Eye (tissue), 1 donor: ENCODE measurements at places on chromosomes 2 and 18.
A peak's percentile ranks its signal among the peaks of the same experiment; 100 is the strongest.

DNA sequence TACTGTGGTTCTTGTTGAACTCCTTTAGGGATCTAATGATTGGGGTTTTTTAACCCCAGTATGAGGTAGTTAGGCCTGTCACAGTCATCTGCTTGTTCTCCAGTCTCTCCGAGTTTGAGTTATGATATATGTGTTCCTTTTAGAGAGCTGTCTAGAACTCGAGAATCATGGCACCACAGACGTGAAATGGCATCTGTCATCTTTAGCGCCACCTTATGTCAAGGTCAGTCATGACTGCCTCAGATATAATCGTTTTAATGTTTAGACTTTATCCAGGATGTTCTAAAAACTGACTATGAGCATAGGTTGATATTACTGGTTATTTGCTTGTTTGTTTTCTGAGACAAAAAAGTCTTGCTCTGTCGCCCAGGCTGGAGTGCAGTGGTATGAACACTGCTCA lies 112.2 kb downstream of the CEP192 start:
- DNase-seq = no peak

- DNase-seq = no peak
Measured at GRCh38 chr18:6734726-6735430, 5.4 kb downstream of the ARHGAP28 start.

GRCh38 chr18:3008541-3008940 lies 4.4 kb downstream of the LPIN2 start:
- DNase-seq = no peak

DNA sequence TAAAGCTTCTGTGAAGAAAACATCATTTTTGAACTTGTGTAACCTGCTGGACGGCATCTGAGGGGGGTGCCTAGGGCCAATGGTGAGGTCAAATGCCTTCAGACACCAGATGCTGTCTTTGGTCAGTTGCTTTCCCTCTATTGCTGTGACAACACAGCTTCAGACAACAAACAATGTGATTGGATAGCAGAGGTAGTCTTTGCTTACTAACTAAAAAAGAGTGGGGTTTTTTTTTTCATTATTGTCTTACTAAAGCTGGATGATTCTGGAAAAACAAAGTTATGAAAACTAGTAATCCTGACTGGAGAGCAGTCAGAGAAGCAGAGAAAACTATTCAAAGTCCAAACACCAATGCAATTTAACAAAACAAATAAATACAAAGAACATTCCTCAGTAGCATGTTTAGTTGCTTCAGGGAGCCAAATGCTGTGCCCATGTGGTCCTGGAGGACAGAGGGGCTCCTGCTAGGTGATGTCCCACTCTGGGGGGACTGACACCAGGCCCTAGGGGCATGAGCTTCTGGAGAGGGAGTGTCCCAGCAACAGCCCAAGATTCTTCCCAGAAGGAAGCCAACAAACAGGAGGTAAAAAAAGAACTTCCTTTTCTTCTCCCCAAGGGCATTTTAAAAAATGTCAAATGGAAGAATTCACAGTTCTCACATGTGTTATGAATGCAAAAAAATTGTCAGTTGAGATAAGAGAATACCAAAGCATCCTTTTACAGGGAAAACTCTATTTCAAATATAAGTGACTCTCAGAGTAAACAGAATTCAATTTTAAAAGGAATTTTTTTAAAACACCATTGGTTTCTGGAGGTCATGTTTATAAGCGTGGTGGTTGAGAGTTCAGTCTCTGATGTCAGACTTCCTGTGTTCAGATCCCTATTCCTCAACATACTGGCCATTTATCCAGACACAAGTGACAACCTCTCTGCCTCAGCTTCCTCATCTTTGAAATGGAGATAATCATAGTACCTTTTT lies 181.1 kb upstream of the PGAP1 start:
- no peak for DNase-seq

GRCh38 chr2:26617588-26618083 lies 23.5 kb downstream of the CIB4 start:
- peak; percentile 60 for DNase-seq

- peak; percentile 1 for DNase-seq
Measured at GRCh38 chr2:41668529-41668928, 379.3 kb upstream of the PKDCC start.

DNA sequence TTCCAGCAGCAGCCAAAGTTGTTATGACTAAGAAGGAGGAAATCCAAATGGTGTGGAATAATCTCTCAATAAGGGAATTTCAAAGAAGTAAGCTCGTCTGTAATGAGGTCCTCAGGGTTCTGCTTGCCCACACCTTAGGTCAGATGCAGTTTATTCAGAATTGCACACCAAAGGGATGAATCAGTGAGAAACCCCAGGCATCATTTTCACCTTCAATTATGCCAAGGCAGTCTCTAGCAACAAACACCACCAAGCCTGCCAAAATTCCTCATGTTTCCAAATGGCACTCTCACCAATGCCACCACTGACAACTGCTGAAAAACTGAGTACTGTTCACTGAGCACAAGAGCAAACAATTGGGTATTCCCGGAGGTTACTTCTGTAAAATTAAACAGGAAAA lies 43.6 kb downstream of the KCNG3 start:
- DNase-seq = no peak

DNA sequence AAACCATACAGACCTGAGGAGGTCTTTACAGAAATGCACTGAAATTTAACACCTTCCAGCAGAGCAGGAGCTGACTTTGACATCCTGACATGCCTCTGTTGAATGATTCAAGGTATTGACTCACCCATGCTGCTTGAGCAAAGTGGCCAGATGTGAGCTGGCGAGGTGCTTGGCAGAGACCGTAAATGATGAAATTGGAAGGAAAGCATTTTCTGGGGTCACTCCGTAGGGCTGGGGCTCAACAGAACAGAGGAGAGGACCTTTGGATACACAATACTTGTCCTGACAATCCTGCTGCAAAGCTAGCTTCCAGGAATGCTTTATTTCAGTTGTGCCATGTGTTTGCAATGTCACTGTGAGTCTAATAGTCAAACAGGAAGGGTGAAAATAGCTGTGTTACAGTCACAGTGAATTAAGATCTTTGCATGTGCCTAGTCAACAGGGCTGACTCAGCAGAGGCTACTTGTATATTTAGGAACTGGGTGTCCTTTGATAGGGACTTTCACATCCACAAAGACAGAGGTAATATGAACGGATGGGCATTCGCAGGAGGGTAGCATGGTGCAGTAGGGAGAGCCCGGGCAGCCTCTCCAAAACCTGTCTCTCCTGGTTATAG lies 31.6 kb upstream of the NCK2 start:
- no peak for DNase-seq

GRCh38 chr2:2875831-2876230 lies 501.8 kb downstream of the EIPR1 start:
- DNase-seq = no peak

GRCh38 chr2:113167115-113167932 lies 6.4 kb upstream of the PSD4 start:
- no peak for DNase-seq

DNA sequence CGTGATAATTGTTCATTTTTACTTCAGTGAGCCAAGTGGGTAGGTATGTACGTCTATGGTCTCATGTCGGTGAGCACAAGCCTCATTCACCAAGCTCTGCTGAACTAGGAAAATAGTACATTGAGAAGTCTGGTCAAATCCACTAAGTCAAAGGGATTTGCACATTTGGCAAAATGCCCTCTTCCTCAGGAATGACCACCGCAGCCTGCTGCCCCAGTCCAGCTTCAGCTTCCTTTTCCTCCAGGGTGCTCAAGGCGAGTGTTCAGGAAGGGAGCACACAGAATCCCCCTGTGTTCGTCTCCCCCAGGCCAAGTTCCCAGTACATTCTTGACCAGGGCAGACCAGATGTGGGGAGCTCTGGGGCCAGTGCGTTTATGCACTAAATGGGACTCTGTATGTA lies 23.0 kb downstream of the TCF7L1 start:
- peak; percentile 67 for DNase-seq

DNA sequence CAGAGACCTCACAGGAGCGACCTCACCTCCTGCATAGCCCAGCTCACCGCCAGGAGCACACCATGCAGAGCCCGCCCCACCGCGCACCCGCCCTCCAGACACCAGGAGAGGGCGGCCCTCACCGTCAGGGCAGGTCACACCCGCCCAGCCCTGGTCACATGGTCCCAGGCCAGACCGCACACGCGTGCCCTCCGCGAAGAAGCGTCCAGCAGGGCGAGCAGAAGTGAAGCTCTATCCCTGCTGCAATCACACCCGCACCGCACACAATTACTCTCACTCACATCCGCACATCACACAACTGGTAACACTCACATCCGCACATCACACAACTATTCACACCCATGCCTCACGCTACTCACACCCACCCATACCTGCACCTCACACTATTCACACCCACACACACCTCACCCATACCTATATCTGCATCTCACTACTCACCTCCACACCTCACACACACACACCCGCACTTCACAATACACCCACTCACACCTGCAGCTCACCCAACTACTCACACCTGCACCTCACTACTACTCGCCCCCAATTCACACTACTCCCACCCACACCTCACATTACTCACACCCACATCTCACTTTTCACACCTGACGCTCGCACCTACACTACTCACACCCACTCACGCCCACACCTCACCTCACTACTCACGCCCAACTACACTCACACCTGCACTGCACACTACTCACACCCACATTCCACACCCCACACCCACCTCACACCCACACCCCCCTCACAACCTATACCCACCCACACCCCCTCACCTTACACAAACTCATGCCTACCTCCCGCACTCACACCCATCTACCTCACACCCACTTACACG lies 242.0 kb downstream of the HDAC4 start:
- no peak for DNase-seq

DNA sequence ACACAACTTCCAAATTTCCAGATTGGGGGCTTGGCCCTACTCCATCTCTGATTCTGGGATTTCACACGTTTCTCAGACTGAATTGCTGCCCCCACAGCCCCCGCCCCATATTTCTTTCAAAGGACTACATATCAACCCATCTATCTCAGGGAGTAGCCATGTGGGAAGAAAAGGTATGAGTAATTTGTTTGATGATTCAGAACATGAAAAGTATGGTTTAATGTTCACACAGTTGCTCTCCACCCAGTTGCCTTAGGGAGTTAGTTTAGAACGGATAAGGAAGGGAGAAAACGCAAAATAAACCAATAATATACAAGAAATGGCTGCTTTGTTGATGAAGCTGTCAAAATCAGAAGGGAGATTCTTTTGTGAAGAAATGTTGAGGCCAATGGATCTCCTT lies 145.1 kb downstream of the PIEZO2 start:
- DNase-seq = no peak

- no peak for DNase-seq
Measured at GRCh38 chr18:68362907-68363306, 352.0 kb downstream of the TMX3 start.
